Lung (tissue), 17 donors: ENCODE measurements at places on chromosomes 1 and 21.

GRCh38 chr1:205480349-205480985 is 24.0 kb upstream of the CDK18 start:
- DNase-seq, result no peak

DNA sequence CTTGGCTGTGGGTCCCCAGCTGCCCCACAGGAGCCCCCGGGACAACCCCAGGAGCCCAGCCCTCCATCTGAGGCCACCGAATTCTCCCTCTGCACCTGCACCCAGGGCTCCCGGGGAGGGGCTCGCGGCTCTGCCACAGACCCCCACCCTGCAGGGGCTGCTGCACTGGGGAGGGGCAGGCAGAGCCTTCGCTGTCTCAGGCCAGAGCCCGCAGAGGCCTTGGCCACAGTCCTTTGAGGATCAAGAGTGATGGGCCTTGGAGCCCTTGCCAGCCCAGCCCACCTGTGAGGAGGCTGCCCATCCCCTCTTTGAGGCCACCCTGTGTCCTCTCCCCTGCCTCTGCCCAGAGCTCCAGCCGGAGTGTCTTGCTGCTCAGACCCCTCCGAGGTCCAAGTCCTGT is 6.5 kb downstream of the PERM1 start:
- no peak for DNase-seq

DNA sequence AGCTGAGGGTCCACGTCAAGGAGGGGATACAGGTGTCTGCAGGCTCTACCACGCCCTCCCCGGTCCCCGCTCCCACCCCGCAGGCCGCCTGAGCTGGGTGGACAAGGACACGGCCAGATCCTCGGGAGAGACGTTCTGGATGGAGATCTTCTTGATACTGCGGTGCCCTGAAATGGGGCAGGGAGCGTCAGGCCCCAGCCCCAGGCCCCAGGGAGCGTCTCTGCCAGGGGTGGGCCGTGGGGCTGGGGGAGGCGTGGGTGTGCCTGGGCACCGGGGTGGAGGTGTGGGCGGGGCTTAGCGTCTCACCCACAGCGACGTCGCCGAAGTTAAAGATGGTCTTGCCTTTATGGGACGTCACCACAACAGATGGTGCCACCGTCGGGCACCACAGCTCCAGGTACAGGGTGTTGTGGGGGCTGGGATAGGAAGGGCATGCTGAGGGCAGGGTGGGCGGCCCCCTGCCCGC is 7.3 kb upstream of the TMEM52 start:
- no peak for DNase-seq

GRCh38 chr1:116153692-116154031 is 42.5 kb downstream of the MAB21L3 start:
- no peak for DNase-seq

DNA sequence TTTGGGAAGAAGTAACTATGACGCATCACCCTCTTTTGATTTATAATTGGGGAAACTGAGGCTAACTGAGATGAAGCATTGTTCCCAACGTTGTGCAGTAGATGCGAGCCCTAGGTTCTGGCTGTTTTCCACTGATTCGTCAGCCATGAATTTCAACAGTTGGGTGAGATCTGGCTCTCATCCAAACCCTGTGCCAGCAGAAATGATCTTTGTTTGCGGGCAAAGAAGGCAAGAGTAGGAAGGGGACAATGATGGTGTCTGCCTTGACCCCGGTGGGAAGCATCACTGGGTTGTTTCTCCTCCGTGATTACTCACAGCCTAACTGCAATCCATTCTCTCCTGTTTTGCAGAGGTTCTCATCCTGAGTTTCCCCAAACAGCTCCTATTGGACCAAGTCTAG is 142.3 kb downstream of the MIS18A start:
- DNase-seq, result no peak

DNA sequence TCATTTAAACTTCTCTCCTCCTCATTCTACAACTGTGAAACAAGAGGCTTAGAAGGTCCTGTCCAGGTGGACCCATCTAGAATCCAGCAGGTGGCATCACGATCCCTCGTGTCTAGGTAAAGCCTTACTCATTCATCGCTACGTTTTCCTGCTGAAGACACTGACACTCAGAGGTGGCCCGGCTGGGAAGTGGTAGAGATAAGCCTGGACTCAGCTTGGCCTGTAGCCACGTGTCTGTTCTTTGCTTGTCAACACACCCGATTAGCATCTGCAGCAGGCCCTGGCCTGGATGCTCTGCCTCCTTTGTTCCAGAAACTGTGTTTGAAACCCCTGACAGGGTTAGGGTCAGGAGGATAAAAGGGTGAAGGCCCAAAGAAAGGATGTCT is 43.4 kb downstream of the PARP1 start:
- DNase-seq, result peak; percentile 50

GRCh38 chr1:233097546-233097945 is 147.1 kb downstream of the NTPCR start:
- no peak for DNase-seq

DNA sequence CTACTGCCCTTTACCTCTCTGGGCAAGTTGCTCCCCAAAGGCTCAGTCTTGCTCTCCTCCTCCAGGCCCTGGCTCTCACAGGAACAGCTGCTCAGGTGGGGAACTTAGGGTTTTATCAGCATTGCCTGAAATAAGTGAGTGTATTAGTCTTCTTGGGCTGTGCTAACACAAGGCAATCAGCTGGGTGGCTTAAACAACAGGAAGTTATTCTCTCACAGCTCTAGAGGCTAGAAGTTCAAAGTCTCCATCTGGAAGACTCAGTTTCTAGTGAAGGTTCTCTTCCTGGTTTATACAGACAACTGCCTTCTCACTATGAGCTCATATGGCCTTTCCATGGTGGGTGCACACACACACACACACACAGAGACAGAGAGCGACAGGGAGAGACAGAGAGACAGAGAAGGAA is 2.8 kb upstream of the CD1C start:
- DNase-seq, result no peak

DNA sequence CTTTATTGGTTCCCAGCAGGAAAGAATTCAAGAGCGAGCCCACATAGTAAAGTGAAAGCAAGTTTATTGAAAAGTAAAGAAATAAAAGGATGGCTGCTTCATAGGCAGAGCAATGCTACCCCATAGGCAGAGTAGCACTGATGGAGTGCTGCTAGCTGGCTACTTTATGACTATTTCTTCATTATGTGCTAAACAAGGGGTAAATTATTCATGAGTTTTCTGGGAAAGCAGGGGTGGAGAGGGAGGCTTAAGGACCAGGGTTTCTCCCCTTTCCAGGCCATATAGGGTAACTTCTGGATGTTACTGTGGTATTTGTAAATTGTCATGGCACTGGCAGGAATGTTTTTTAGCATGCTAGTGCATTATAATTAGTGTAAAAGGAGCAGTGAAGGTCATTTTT is 1271.4 kb downstream of the KCNT2 start:
- no peak for DNase-seq

DNA sequence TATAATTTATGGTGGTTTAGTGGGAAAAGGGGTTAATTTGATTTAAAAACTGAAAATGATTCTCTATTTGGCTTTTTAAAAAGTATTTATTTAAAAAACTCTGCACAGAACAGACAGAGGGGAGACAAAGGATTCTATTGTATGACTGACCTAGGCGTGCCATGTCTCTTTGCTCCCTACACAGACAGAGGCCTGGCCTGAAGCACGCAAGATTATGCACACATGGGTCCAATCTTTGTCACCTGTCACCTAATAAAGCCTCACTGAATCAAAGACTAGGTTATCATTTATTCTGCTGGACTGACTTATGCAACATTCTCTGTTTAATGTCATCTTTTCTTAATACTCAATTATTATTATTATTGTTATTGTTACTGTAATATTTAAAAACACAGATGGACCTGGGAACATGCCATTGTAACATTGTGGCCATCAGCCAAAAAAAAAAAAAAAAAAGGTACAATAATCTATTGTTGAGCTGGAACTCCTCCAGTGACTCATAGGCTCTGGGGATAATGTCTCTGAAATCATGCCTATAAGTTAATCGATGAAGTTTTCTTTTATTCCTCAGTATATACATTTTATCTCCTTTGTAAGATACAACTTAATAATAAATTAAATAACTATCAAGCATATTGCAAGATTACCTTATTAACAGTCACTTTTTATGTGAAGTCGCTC is 112.1 kb downstream of the RUNX1 start:
- DNase-seq, result peak; percentile 31

- DNase-seq, result no peak
Observed at GRCh38 chr1:24180676-24181075, 6.4 kb downstream of the IFNLR1 start.

GRCh38 chr21:31732597-31733550 is 956 bp upstream of the SCAF4 start:
- DNase-seq, result no peak

GRCh38 chr1:223462047-223462630 is 68.9 kb downstream of the CCDC185 start:
- no peak for DNase-seq

DNA sequence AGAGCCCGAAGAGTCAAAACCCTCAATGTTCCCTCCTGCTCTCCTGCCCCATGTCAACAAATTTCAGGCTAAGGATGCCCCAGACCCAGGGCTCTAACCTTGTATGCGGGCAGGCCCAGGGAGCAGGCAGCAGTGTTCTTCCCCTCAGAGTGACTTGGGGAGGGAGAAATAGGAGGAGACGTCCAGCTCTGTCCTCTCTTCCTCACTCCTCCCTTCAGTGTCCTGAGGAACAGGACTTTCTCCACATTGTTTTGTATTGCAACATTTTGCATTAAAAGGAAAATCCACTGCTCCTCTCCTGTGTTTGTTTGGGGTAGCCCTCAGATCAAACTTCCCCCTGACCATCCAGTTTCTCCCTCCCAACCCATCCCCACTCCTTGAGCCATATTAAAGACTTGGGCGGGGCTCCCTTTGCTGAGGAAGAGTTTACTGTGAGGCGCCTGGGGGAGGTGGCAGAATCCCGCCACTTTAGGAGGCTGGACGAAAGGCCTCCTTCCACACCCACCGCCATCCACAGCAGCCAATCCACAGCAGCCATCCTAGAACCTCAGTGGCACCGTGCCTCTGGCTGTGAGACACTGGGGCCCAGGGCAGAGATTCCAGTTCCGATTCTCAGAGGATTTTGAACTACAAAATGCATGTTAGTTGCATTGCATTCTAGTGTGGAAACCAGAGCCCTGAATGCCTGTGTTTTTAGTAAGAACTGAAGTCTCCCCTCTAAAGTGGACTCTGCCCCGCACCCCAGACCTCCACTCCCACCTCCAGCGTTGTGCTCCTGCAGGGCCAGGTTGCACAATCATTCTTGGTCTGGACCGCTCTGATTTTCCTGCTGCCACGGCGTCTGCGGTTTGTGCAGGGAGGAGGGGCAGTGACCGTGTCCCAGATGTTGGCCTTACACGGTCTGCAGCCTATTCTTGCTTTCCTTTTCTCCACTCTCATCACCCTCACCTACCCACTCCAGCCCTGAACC is 3.0 kb downstream of the OLFML3 start:
- DNase-seq, result peak; percentile 96

DNA sequence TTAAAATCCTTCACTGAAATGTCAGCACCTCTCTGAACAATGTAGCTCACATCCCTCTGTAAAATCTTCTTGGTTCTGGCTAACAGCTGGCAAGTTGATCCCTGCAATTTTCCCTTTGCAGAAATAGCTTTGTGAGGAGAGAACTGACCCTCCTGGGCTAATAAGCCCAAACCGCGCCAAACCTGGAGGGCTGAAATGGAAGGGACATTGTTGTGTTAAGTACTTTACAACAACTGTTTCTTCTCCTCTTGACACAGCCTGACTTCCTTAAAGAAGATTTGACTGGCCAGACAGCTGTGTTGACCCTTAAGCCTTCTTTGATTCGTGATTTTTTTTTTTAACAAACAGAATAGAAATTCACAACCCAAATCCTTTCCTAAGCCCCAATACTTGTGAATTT is 5.7 kb downstream of the LMX1A start:
- peak; percentile 12 for DNase-seq

- DNase-seq, result no peak
Observed at GRCh38 chr21:26684889-26685288, 111.8 kb upstream of the CYYR1 start.

GRCh38 chr1:116972674-116973030 is 28.9 kb upstream of the CD101 start:
- no peak for DNase-seq

DNA sequence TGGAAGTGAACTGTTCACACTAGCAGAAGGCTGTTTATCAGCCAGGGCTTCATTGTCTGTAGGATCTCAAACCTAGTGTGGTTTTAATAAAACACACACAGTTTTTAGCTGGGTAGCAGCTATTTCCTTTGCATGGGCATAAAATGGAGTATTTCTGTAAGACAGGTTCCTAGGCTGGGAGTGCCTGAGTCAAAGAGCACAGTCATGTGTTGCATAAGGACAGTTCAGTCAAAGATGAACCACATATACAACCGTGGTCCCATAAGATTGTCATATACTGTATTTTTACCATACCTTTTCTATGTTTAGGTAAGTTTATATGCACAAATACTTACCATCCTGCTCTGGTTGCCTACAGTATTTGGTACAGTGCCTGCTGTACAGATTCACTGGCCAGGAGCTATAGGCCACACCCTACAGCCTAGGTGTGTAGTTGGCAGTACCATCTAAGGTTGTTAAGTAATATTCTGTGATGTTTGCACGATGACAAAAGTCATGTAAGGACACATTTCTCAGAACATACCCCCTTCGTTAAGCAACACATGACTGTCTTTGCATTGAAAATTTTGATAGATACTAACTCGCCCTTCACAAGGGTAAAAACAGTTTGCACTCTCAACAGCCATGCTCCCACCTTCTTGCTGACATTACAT is 17.2 kb downstream of the LGALS8 start:
- DNase-seq, result no peak

- no peak for DNase-seq
Observed at GRCh38 chr1:151803164-151803563, 2.1 kb downstream of the LINGO4 start.

- DNase-seq, result peak; percentile 45
Observed at GRCh38 chr21:25625036-25625435, 14.0 kb upstream of the JAM2 start.

DNA sequence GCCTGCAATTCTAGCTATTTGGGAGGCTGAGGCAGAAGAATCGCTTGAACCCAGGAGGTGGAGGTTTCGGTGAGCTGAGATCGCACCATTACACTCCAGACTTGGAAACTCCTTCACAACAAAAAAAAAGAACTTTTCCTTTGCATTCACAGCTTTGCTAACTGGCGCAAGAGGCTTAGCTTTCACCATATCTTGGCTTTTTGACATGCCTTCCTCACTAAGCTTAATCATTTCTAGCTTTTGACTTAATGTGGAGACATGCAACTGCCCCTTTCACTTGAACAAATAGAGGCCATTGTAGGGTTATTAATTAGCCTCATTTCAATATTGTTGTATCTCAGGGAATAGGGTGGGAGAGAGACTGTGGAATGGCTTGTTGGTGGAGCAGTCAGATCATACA is 8.7 kb downstream of the KPNA6 start:
- DNase-seq, result no peak

GRCh38 chr1:218383051-218383450 is 37.9 kb downstream of the TGFB2 start:
- no peak for DNase-seq

GRCh38 chr1:23456226-23456625 is 27.8 kb downstream of the ASAP3 start:
- no peak for DNase-seq

- DNase-seq, result no peak
Observed at GRCh38 chr1:59039551-59039950, 255.7 kb upstream of the JUN start.
